Glomerular endothelial cell (primary cell): ENCODE measurements at places on chromosomes 3 and 15. TPM values are rescaled to one million over a fixed set of nuclear protein-coding genes. Genes with fewer than 3 reads are reported as not detected.
A peak's percentile ranks its signal among the peaks of the same experiment; 100 is the strongest.

DNA sequence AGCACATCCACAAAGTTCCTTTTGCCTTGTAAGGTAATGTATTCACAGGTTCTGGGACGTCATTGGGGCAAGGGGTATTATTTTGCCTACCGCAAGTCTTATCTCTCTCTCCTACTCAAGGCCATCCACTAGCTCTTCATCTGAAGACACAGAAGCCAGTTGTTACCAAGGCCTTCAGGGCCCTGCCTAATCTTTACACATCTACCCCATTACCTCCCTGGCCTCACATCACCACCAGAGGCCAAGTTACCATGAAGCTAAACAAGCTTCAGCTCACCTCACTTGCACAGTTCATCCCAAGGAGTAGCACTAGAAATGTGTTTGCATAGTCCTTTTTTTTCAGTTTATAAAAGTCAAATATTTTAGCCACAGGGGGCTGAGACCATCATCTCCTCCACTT lies 34.1 kb downstream of the ATP8B4 start:
- no peak for DNase-seq

GRCh38 chr3:176120507-176120906 lies 1076.8 kb downstream of the TBL1XR1 start:
- no peak for DNase-seq

GRCh38 chr3:125351814-125352456 lies 23.2 kb downstream of the ZNF148 start:
- DNase-seq = no peak

DNA sequence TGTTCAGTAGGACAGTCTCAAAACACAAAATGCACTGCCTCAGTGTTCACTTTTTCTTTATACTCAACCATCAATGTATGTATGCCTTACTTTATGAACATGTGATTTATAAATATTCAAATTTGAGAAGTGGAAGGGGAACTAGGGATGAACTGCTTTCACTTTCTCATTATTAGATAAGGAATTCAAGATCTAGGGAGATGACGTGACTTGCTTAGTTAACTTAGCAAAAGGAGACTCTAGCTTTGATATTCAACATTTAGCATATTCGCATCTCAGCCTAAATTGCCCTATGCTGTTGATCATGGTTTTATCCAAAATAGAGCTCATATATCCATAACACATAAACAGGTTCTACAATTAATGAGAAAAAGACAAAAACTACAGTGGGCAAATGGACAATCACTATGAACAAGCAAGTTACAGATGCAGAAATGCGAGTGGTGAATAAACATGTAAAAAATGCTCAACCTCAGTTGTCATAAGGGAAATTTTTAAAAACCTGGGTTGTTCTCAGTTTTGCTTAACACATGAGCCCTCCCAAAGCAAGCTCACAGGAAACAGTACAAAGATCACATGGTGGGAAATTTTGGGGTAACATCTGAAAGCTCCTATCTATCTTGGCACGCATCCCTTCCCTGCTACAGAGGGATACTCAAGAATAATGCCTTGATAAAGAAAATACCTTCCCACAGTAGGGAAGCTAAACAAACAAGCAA lies 269.8 kb downstream of the THRB start:
- DNase-seq = no peak

DNA sequence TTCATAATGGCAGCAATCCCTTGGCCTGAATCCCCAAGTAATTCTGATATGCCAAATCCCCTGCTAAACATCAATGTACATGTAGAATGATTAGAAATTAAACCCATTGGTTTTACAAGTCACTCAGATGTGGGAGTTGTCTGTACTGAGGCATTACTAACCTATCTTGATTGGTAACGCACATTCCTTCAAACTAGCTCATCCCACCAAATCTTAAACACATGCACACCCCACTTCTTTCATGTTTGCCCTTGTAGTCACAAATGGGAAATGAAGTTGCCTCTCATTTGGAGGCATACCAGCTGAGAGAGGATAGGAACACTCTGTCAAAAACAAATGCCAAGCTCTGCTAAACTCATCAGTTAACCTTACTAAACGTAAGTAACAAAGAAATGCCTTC lies 29.1 kb upstream of the MAN2C1 start:
- DNase-seq = no peak

GRCh38 chr3:64266983-64267382 lies 41.7 kb upstream of the PRICKLE2 start:
- no peak for DNase-seq

DNA sequence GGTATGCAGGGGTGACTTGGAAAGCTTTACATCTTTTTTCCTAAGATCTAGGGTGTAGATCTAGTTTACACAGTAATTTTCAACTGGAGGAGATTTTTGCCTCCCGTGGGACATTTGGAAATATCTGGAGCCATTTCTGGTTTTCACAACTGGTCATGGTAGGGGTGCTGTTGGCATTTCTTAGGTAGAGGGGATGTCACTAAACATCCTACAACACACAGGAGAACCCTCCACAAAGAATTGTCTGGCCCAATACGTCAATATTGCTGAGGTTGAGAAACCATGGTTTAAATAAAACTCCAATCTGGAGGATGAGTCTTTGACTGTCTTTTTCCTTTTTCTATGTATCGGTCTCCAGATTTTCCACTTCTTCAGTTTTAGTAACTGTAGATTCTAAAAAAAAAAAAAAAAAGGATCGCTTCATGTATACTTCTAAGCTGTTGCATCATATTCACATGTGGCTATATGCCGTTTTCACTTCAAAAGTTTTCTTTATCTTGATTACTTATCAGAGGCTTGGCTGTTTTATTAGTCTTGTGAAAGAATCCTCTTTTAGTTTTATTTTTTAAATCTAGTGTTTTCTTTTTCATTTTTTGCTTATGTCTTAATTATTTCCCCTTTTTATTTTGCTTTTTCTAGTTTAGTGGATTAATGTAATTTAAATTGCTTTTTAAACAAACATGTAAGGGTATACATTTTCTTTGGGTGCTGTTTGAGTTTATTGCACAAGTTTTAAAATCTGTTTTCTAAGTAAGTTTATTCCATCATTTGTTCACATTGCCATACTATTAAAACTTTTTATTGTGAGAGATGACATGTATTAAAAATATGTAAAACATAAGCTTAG lies 21.2 kb downstream of the UBE2Q2 start:
- DNase-seq = no peak

- no peak for DNase-seq
Observed at GRCh38 chr15:89396723-89397652, 62.4 kb upstream of the POLG start.

GRCh38 chr3:133469140-133469731 lies 69.4 kb downstream of the BFSP2 start:
- DNase-seq = no peak

- peak; percentile 51 for DNase-seq
Observed at GRCh38 chr3:15405448-15406050, 21.8 kb downstream of the METTL6 start.

DNA sequence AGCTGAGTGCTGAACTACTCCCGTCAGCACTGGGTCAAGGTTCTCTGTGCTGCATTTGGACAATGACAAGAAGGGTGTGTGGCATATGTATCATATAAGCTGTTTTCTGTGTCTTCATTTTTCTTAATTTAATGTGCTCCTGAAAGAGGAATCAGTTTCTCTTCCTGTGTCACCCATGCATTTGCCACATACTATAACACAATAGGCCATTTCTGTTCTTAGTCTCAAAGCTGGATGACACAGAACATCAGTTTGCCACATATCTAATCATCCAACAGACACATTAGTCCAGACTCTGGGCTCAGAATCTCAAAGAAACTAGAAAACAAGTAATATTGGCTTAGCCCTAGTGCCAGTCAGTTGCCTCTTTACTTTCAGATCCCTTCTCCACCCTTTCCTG lies 34.1 kb downstream of the CEP19 start:
- no peak for DNase-seq

DNA sequence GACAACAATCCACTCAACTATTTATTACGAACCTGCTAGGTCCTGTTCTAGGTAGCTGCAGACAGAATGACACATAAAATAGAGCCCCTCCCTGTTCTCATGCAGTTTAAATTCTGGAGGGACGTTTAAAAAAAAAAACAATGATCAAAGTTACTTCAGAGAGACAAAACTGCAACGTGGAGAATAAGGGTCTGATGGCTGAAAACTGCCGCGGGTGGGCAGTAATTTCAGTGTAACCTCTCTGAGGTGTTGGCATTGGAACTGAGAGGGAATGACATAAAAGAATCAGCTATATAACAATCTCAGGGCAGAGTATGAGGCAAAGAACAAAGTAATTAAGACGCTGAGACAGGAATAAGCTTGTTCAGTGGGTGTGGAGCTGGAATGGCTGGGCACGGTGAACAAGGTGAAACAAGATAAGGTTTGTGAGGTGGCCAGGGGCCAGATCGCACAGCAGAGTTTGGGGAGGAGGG lies 19.5 kb downstream of the TBL1XR1 start:
- DNase-seq = no peak

GRCh38 chr15:88323976-88324740 lies 67.6 kb upstream of the NTRK3 start:
- no peak for DNase-seq

- no peak for DNase-seq
Observed at GRCh38 chr3:124260206-124260915, 268.4 kb upstream of the ROPN1 start.

DNA sequence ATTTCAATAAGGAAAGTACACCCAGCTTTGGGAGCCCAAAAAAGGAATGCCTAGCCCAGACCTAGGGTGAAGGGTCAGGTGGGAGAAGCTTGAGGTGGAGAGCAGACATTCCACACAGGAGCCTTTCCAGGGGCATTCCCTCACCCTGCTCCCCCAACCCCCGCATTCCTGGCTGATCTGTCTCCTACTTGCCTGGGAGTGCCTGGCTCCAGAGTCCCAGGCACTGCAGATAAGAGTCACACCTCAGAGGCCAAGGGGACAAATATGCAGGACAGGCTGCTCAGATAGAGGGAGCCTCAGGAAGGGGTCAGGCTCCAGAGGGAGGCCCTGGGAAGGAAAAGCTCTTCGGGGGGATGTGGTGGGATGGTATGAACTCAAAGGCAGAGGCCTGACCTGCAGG lies 20.8 kb upstream of the HCN4 start:
- no peak for DNase-seq

- no peak for DNase-seq
Observed at GRCh38 chr3:168417016-168417415, 321.3 kb upstream of the GOLIM4 start.

DNA sequence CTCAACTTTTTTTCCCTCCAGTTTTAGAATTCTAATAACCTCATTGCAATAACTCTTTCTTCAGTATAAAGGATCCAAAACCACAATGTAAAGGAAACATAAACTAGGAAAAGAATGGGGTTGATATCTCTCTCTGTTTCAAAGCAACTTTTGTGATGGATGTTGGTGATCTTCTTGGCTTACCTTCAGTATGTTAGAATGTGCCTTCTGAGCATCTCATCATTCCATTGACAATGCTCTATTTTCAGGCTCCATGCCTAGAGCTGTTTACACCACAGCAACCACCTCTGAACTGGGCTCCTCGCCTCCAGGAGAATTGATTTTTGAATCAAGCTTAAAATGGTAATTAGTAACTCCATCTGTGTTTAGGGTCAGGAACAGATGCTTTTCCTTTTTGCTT lies 6.6 kb downstream of the NLGN1 start:
- DNase-seq = no peak

DNA sequence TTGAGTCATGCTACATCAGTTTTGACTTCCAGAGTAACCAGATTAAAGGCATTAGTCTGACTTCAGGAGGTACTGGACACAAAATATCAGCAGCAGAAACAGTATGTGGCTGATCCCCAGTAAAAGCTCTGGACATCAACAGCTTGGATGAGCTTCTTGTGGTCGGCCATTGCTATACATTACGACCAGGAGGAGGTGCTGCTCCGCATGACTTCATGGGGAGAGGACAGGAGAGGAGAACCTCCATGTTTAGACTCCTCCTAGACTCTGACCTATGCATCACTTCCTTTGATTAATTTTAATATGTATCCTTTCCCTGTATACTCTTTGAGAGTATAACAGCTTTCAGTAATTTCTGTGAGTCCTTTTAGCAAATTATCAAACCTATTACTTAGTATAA lies 285.6 kb upstream of the ARHGEF26 start:
- no peak for DNase-seq

GRCh38 chr3:62597491-62597890 lies 224.1 kb upstream of the FEZF2 start:
- DNase-seq = no peak

GRCh38 chr3:20743553-20744321 lies 557.7 kb upstream of the SGO1 start:
- DNase-seq = no peak

DNA sequence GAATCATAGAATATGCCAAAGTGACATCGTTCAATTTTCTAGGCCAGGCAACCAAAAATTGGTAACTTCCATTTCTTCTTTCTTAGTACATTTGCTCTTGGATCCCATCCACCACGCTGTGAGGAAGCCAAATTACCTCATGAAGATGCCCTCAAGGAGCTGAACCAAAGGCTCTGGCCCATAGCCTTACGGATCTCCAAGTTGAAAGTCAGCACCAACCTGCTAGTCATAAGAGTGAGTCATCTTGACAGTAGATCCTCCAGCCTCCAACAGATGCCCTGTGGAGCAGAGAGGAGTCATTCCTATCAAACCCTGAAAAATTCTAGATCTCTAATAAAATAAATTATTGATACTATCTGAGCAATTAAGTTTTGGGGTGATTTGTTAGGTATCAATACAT lies 322.5 kb upstream of the COL8A1 start:
- no peak for DNase-seq

DNA sequence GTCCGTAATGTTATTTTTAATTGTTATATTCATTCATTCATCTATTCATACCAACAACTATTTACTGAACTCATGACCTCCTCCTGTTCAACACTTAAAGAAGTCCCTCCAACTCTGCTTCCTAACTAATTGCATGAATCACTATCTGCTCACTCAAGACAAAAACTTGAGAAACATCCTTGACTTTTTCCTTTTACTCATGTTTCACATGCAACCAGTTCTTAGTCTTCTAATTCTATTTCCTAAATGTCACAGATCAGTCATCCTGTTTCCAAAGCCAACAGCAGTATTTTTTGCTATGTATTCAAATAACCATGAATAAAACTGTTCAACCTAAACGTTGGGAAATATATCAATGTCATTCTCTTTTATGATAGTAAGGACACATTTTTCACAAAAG lies 124.6 kb upstream of the GBE1 start:
- no peak for DNase-seq

GRCh38 chr3:106510206-106510605 lies 641.4 kb upstream of the CBLB start:
- no peak for DNase-seq

Gene NPAP1
- not detected in 2 replicates for total RNA-seq

Gene GUCA1C
- not detected in 2 replicates for total RNA-seq

Gene LRRC31
- total RNA-seq = not detected in 2 replicates

Gene CASR
- total RNA-seq = not detected in 2 replicates

Gene SLC9A9
- 0.73 and 1.2 TPM in 2 replicates for total RNA-seq

Gene WDR76
- total RNA-seq = 1.8 and 6.6 TPM in 2 replicates

Gene XIRP1
- not detected in 2 replicates for total RNA-seq

Gene C3orf85
- total RNA-seq = not detected in 2 replicates

Gene HRG
- total RNA-seq = not detected in 2 replicates

Gene UROC1
- not detected in 2 replicates for total RNA-seq

Gene CCR8
- not detected in 2 replicates for total RNA-seq

Gene SKOR1
- 0.19 TPM in 1 of 2 replicates, not detected in the other for total RNA-seq

Gene EPHA3
- 0.34 and 1.1 TPM in 2 replicates for total RNA-seq

Gene PRSS50
- not detected in 2 replicates for total RNA-seq

Gene AMOTL2
- total RNA-seq = 125 and 164 TPM in 2 replicates

Gene GRM7
- total RNA-seq = 0.06 TPM in 1 of 2 replicates, not detected in the other
